Activated CD4-positive, alpha-beta T cell treated with anti-CD3 and anti-CD28 coated beads, Interleukin-2, amount 10 ng/mL, durations not matched to agents 24 days and 14 days (primary cell): ENCODE measurements at places on chromosomes 1 and 21. TPM values are rescaled to one million over a fixed set of nuclear protein-coding genes. Genes with fewer than 3 reads are reported as not detected.
A peak's percentile ranks its signal among the peaks of the same experiment; 100 is the strongest.

Gene NBPF14
- total RNA-seq, result 20.0 and 20.5 TPM in 2 replicates

Gene HSD3B1
- total RNA-seq, result not detected in 2 replicates

Gene SNX27
- total RNA-seq, result 31.6 and 33.1 TPM in 2 replicates

Gene GPR37L1
- total RNA-seq, result not detected in 2 replicates

Gene DMBX1
- total RNA-seq, result 0.07 TPM in 1 of 2 replicates, not detected in the other

Gene FABP3
- not detected in 2 replicates for total RNA-seq

Gene FCRL4
- not detected in 2 replicates for total RNA-seq

Gene PLA2G2C
- 0.28 and 0.40 TPM in 2 replicates for total RNA-seq

Gene ZBTB37
- 8.7 and 9.1 TPM in 2 replicates for total RNA-seq

Gene S100A4
- 132 and 134 TPM in 2 replicates for total RNA-seq

DNA sequence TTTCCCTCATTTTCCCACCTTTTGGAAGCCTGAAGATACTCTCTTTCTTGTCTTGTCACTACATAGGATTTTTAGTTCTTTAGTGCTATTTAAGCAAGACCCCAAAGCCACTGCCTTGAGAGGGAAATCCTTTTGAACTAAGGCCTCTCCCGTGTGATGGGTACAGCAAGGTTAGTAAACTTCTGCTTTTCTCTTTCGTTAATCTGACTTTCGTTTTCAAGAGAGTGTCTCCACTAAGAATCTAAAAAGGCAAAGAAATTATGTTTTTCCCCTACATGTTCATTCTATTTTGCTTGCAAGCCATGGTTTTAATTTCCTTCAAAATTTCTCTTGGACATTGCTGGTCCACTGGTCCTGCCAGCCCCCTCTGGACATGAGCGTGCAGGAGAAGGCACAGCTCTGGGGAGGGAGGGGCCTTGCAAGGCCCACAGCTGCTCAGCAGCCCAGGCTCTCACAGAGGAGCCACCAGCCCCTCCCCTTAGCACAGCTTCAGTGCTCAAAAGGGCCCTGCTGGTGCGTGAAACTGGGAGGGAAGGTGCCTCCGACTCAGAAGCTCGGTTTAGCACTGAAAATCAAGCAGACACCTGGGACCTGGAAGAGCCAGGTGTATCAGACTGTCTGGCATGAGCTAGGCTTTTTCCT, 210.9 kb upstream of the GALNT2 start:
- peak; percentile 73 for DNase-seq

GRCh38 chr1:244664353-244664752, 11.4 kb downstream of the DESI2 start:
- no peak for DNase-seq

- DNase-seq, result no peak
Observed at GRCh38 chr21:41403331-41403730, 22.7 kb upstream of the MX1 start.

GRCh38 chr1:3735027-3735681, 17.1 kb upstream of the CCDC27 start:
- no peak for DNase-seq

DNA sequence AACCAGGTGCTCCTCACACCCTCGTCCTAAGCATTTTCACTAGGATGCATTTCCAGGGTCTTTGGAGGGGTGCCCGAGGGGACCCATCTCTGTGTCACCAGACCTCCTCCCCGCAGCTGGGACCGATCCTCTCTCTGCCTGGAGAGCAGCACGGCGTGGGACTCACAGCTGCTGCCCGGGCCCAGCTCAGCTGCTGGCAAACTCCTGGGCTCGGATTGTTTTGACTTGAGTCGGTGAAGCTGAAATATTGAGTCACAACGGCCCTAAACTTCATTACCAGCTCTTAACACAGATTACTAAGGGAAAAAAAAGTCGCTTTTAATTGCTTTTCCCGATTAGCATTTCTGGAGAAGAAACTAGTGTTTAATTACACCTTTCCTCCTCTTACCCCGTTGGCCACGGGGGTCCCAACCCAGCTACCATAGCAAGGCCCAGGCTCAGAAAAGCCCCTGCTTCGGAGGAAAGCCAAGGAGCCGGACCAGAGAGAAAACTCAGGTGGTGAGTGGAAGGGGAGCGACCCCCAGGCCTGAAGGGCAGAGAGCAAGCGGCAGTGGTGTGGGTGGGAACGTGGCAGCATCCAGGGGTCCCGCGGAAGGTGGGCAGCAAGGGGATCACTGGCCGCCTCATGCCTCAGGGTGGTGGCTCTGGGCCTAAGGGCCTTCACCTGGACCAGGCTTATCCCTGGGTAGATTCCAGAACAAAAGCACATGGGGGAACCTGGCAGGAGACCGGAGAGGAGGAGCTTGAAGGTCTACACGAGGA, 41.7 kb downstream of the CASZ1 start:
- DNase-seq, result no peak

GRCh38 chr1:55632058-55632457, 416.9 kb upstream of the USP24 start:
- no peak for DNase-seq

DNA sequence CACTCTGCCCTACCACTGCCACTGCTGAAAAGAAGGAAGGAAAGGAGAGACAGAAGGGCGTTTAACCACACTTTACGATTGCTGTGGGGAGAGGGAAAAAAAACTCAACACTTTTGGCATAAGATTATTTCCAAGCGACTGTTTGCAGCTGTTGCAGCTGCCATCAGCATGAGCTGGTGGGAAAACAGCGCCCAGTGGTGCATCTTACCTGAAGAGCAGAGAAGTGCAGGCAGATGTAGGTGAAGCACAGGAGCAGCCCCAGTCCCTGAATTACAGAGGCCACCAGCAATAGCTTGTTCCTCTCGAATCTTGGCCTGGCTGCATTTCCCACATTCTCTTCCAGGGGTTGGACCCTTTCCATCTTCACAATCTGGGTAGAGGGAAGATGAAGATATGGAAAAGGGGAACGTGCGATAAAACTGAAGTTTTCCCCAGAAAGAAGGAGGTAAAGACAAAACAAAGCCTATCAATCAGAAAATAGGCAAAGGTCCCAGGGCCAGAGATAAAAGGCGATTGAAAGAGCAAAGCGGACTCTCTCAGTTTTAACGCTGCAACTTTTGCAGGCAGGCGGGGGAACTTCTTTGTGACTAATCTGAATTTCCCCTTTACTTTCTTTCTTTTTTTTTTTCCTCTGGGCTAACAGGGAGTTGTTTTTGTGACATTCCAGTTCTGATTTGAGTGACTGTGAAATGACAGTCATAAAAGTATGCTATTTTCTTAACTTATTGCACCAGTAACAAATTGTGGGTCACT, at the start of gene TNFSF4:
Gene TNFSF4, minus strand, starts transcription at position 516 of the 753 bp plus-strand sequence. Its CDS starts 155 bp downstream, at position 361.
- DNase-seq, result peak; percentile 63

DNA sequence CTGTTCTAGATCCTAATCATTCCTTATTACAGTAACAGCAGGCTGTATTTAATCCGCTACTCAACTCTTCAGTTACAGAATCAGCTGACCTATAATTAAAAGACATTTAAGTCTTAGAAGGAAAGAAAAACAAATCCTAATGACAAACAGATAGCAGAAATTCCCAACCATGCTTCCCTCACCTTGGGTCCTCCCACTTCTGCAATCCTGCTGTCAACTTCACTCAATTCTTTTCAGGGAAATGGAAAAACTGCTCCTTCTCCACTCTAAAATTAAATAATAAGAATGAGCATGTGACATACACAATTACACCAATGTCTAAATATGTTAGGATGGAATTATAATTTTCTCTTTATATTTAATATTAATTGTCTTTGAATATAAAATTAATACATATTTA, 182.6 kb upstream of the LYPLAL1 start:
- DNase-seq, result no peak

GRCh38 chr1:40014812-40015594, 25.5 kb upstream of the CAP1 start:
- DNase-seq, result no peak

DNA sequence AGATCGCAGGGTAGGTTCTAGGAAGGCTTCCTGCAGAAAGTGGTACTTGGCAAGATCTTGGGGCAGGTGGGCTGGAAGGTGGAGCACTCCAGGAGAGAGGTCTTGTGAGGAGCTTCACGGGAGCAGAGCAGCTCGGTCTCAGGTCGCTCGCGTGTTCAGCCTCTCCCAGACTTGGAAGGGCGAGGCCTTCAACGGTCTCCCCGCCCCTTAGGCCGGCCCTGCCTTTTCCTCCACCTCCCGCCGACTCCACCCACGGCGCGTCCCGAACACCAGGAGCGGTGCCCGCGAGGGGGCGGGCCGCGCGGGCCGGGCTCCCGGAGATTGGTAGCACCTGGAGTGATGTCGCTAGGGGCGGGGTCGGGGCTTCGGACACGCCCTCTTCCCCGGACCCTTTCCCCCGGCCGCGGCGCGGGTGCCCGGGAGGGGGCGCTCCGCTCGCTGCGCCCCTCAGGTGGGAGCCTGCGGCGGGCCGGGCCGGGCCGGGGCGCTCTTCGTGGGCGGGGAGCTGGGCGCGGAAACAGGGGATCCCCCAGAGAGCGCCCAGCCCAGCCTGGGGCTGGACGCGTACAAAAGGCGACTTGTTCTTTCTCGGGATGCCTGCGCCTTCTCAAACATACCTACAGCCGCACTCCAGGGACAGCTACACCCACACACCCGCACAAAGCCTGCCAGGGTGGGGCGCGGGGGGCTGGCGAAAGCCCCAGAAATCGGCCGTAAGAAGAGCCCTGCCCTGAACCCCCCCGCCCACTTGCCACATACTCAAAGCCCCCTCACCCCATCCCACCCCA, 35.5 kb downstream of the AHDC1 start:
- DNase-seq, result peak; percentile 99

GRCh38 chr1:219416598-219417238, 196.2 kb downstream of the ZC3H11B start:
- DNase-seq, result peak; percentile 85

DNA sequence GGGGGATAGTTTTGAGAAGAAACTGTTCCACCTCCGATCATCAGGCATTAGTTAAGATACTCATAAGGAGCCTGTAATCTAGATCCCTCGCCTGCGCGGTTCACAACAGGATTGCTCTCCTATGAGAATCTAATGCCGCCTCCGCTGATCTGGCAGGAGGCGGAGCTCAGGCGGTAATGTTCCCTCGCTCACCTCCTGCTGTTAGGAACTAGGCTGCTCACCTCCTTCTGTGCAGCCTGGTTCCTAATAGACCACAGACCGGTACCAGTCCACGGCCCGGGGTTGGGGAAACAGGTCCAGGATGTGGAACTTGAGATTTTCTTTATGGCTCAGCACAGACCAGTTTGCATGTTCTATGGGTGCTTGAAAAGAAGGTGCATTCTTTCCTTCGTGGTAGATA, 27.2 kb upstream of the FAM3B start:
- DNase-seq, result no peak

- DNase-seq, result no peak
Observed at GRCh38 chr1:41416081-41416480, 54.8 kb downstream of the FOXO6 start.

DNA sequence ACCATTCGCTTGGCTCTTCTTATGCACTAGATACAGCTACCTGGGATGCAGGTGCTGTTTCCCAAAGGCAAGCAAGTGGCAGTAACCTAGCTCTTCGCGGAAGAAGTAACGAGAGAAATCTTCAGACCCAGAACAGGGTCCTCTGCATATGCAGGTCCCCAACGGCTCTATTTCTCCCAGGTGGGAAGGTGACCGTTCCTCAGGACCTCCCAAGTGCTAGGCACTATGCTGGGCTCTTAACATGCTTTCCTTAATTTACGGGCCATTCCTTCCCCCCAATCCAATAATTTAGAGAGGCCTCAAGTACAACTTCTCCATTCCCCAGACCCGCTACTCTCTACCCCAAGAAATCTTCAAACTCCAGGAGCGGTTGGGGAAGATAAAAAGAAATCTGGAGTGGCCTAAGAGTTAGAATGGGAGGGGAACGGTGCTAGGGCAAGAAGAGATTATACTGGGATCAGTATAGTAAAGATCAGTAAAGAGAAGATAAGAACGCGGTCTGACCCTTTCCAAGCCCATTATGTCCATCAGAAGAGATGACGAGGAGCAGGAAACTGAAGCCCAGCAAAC, 410 bp downstream of the TXNDC12 start:
- peak; percentile 70 for DNase-seq

DNA sequence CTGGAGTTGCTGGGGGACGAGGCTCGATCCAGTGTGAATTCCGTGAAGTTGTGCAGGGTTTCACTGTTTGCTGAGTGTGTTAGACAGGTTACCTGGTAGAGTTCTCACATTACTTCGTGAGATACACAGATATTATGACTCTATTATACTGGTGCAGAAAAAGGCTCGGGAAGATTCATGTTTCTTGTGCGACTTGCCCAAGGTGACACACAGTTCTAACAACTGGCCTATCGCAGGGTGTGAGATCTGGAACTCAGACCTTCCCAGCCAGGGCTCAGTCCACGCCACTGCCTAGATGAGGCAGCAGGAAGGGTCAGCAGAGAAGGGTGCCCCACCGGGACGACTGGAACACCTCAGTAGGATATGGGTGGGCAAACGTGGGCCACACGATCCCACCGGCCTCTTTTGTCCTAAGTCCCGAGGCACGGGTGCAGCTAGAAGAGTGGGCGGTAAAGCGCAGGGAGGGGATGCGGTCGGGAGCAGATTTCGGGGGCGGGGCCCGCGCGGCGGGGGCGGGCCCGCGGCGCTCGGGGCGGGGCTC, 296 bp upstream of the RNPEP start:
- no peak for DNase-seq

- DNase-seq, result no peak
Observed at GRCh38 chr1:48228156-48228555, 5.6 kb downstream of the SLC5A9 start.

- DNase-seq, result no peak
Observed at GRCh38 chr1:8976896-8977450, 31.3 kb downstream of the CA6 start.

DNA sequence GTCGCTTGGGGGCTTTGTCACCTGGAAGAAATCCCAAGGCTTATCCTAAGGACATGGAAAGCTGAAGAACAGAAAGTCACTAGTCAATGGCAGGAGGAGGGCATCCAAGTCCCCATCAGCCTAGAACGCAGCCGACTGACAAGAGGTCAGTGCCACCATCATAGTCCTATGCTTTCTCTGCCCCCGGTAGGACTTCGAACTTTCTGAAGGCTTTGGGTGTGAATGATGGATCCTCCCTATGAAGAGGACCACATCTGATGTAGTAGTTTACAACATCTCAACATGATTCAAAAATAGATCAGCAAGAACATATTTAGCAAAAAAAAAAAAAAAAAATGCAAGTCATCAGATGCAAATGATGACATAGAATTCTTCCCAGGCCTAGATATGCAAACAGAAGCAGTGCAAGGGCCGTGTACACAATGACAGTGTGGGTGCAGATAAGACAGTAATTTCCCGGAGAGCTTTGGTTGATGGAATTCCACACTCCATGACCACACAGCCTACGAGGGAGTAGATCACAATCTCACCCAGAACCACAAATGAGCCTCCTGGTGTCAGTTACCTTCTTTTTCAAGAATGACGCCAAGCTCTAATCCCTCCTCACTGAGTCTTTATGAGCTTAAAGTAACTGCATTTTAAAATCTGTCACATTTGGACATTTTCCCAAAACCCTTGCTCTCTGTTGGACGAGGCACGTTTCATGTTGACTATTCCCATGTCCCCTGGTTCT, 88.2 kb downstream of the PSMG1 start:
- DNase-seq, result no peak
